Stimulated activated CD8-positive, alpha-beta memory T cell treated with anti-CD3 and anti-CD28 coated beads, Interleukin-4, amount 100 ng/mL, for 1 hour (primary cell): ENCODE measurements at places on chromosomes 6 and 20.

DNA sequence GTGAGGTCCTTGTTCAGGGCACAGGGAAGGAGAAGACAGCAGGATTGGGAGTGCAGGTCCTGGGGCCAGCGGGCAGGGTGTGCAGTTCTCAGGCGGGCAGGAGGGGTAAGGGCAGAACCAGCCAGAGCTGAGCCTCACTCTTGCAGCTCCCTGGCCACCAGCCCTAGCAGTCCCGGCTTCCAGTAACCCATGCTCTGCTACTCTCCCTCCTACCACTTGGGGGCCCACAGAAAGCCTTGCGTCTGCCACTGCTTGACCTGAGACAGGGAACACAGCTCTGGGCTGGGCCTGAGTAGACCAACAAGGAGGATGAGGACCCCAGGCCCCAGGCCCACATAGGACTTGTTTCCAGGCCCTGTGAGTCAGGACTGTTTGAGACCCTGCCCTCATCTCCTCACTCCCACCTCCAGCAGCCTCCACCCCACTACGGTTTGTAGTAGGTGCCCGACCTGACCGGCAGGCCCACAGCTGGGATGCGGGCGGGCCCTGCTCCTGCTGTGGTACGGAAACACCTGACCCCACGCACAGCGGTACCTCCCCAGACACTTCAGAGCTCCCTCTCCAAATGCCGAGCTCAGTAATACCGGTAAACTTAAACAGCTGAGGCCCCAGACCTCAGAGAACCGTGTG, 39.2 kb downstream of the KCNK5 start:
- no peak for DNase-seq

DNA sequence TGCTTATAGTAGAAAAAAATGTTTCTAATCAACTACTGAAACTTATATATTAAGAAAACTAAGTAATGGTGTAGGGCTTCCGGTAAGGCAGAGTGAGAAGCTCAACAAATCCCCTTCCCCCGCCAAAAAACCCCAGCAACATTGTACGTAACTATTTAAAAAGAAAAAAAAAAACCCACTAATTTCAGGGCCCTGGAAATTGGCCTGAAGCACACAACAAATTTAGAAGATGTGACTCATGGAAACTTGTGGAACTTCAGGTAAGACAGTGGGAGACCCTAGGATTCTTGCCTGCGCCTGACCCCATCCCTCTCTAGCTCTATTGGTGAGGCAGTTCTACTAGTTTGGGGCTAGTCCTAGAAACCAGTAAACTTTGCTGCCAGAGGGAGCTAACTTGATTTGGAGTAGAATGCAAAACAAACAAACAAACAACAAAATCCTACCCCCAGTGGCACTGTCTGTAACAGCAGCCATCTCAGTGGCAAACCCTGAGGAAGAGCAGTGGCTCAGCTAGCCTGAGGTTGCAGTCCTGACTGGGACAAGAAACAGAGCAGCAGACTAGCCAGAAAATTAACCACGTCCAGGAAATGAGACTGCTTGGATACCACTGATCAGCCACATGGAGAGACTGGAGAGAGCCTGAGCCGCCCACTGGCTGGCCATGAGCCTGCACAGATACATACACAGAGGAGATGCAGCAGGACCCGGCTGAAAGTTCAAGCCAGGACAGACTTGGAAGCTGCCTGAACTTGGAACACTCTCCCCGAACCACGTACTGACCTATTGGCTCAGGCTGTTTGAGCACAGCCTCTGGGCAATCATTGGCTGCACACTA, 135.1 kb downstream of the TBXT start:
- no peak for DNase-seq

DNA sequence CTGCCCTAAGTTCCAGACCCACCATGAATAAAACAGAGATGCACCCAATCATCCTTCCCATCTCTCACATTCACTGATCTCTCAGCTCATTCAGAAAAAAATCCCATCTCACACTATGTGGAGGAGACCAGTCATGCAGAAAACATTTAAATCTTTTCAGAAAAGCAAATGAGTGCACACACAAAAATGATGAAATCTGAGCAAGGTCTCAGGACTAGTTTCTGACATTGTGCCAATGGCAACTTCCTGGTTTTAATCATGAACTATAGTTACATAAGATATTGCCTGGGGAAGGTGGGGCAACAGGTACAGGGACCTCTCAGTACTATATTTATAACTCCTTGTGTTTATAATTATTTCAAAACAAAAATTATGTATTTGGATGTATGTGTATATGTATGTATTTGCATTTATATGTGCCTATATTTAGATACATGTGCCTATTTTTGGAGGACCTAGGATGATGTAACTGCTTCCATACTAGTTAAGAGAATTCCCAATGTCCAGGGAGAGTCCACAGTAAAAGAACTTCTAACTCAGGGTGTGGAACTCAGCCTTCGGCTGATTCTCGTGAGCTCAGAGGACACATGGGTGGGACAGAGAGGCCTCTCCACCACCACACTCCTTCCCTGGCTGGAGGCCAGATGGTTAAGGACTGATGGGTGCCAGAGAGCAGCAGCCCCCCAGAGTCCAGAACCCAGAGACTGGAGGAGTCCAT, 71.7 kb upstream of the MAP3K4 start:
- no peak for DNase-seq

GRCh38 chr6:6287415-6287814, 33.0 kb downstream of the F13A1 start:
- DNase-seq, result no peak
